ENCODE measurements at places on chromosomes 5 and 9.
A peak's percentile ranks its signal among the peaks of the same experiment; 100 is the strongest.

DNA sequence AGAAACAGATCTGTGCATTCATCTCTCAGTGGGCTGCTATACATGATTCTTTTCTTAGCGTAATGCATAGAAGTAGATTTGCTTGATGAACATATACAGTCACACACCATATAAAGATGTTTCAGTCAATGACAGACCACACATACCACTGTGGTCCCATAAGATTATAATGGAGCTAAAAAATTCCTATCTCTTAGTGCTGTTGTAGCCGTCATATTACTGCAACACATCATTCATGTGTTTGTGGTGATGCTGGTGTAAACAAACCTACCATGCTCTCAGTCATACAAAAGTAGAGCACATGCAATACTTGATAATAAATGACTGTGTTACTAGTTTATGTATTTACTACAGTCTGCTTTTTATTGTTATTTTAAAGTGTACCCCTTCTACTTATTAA lies 214.3 kb downstream of the ARHGAP26 start:
- no peak for DNase-seq

DNA sequence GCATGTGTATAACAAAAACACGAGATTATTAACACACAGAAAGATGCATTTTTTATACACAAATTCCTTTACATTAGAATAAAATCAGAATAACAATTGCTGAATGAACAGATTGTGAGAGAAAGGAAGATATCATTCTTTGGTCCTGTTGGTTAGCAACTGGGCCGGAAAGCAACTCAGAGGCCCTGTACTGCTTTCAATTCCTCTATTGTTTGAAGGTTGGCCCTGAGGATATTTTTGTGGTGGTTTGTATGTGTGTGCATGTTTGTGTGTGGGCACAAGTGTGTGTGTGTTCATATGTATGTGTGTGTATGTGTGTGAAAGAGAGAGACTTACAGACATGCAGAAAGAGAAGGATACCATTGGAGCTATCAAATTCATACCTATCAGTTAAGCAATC lies 356.8 kb upstream of the DMAC1 start:
- no peak for DNase-seq

DNA sequence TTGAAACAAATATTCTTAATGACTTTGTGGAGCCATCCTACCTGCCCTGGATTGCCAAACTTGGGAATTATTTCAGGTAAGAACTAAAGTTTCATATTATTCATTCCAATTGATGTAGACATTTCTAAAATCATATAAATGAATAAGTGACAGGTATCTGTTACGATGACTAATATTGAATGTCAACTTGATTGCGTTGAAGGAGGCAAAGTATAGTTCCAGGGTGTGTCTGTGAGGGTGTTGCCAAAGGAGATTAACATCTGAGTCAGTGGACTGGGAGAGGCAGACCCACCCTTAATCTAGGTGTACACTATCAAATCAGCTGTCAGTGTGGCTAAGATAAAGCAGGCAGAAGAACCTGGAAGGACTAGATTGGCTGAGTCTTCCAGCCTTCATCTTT lies 1688.4 kb upstream of the CDH9 start:
- no peak for DNase-seq

GRCh38 chr5:179866241-179867078 lies 7.8 kb upstream of the MRNIP start:
- no peak for DNase-seq

- no peak for DNase-seq
Observed at GRCh38 chr5:36692791-36693763, 86.7 kb downstream of the SLC1A3 start.

DNA sequence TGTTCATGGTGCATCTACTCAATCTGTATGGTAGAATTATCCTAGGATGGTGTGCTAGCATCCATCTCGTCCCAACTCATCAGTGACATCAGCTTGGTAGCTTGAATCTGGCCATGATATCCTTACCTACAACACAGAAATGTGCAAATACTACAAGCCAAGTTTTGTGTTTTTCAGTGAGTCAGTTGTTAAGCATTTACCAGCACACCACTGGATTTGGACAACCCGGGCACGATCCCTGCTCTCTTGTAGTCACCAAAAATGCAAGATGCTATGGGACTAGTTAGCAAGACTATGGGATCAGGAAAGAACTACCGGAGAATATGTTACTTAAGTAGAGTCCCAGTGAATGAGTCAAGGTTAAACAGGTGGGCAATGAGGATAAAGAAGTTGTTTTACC lies 32.1 kb upstream of the ZNF354B start:
- DNase-seq = no peak

GRCh38 chr9:6764523-6764922 lies 6.8 kb downstream of the KDM4C start:
- no peak for DNase-seq

DNA sequence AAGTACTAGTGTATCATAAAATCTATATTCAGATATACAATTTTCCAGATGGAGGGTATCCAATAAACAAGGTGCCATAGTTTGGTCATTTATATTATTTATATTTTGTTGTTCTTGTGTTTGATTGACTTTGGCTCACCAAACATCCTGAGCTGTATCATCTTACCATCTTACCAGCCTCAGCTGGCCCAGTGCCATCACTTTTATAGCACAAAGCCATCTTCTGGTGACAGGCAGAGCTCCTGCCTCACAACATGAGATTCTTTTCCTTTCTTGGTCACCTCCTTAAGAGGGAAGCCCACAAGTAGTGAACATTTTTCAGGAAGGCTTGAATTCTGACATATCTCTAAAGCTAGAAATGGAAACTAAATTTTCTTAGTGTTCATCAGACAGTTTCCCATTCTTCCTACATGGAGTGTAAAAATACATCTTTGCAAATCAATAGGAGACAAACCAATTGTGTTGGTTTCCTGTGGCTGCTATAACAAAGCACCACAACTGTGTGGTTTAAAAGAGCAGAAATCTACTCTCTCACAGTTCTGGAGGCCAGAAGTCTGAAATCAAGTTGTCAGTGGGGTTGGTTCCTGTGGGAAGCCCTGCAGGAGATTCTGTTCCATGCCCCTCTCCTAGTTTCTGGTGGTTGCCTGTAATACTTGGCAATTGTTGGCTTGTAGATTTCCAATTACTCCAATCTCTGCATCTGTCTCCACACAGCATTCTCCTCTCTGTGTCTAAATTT lies 341.8 kb downstream of the MAN2A1 start:
- DNase-seq = no peak

GRCh38 chr9:19232823-19233194 lies 2.3 kb downstream of the DENND4C start:
- DNase-seq = no peak

DNA sequence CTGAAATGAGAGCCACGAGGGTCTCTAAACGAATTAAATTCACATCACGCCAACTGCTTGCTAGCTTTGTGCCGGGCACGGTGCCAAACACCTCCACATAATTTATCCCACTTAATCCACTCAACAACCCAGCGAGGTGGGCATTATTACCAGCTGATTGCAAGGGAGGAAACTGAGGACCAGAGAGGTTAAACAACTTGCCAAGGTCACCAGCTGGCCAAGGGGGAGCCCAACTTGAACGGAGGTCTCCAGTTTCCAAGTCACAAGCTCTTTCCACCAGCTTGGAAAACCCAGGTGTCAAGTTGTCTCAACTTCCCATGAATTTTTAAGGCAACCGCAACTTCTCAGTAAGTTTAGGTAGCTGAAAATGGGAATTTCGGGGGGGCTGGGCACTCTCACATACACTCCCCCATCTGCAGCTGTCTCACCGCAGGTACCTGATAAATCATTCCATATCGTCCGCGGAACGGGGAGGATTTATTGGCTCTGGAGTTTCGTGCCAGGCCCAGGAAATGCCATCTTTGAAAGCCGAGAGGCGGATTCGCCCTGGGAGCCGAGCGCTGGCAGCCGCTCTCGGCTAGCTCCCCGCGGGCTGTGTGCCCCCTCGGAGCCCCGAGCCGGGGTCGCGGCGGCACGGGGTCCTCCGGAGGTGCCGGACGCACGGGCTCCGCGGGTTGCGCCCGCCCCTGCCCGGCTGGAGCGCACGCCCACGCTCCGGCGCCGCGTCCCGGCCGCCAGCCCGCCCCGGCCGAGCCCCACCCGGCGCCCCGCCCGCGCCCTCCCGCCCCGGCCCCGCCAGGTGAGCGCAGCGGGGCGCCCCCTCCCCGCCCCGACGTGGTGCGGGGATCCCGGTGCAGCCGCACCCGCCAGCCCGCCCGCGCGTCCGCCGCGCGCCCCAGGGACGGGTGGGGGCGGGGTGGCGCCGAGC lies 617 bp downstream of the PTPN3 start:
- no peak for DNase-seq

DNA sequence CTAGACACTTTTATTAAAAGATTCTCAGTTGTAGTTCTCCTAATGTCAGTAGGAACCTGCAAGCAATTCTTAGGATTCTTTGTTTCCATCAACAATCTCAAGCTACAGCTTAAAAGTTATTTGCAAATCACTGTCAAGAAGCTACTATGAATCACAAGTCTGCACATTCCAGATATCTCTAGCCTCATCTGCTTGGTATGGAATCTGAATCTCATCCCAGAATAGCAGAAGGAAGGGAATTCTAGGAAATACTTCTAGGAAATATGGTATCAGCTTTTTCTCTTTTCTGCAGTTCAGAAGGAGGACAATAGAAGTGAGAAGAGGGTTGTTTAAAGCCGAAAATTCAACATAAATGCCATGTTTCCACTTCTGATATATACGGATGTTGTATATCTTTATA lies 792.2 kb upstream of the CDH9 start:
- no peak for DNase-seq

GRCh38 chr9:124218438-124218982 lies 39.2 kb upstream of the NEK6 start:
- DNase-seq = no peak

GRCh38 chr9:96417051-96417586 lies 1.1 kb downstream of the ZNF367 start:
- DNase-seq = peak; percentile 42

DNA sequence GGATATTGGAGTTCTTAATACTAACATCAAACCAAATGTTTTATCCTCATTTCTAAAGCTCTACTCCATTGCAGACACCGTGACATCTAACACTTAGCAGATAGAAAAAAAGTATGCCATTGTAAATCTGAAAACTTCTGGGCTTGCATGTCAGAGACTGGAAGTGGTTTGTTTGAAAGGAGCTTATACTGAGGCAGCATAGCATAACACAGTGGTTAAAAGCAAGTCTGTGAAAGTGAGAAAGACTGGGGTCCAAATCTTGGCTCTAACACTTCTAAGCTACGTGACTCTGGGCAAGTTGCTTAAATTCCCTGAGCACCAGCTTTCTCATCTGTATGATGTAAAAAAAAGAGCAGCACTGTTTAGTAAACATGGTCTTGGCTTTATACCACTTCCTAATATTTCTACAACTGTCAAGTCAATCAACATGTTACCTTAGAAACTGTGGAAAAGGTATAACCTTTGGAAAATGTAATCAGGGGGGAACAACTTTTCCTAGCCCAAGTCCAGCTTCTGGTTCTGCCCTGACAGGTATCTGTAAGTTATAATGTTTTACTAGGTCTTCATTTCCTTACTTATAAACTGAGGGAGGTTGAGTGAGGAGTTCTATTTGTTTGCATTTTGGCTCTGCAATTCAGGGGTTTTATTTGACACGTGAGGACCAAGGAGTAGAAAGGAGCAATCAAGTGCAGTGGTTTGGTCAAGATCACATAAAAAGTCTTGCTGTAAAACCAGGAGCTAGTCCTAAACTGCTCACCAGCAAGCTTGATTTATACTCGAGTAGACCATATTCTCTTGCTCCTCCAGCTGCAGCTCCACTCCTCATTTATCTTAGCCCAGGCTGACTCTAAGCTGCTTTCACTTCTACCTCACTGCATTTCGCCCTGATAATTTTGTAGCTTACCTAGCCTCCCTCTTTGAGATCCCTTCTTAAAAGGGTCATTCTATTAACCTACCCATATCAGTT lies 541.0 kb downstream of the RAB3C start:
- no peak for DNase-seq
